NCI-H82 (cell line): ENCODE measurements at places on chromosomes 2 and 18.
A peak's percentile ranks its signal among the peaks of the same experiment; 100 is the strongest.

GRCh38 chr2:216849987-216850386, 9.9 kb downstream of the TNP1 start:
- no peak for DNase-seq

GRCh38 chr2:69918401-69918800, 3.5 kb downstream of the MXD1 start:
- DNase-seq: no peak

- DNase-seq: no peak
Observed at GRCh38 chr2:214836568-214836967, 27.1 kb upstream of the BARD1 start.

DNA sequence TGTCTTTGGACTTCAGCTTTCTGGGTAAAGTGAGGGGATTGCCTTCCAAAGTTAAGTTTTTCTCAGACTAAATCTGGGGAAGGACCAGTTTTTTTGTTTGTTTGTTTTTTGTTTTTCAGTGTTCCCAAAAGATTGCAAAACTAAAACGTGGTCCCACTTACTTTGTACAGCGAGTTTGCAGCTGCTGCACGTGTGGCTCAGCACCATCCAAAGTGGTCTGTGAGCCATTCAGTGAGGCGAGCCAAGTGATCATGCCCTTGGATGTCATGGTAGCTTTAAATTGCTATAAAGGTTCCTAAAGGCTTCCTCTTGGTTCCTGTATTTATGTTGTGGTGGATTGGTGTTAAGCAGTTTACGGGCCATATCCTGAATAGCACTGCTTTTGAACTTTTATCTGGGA, 23.0 kb downstream of the TET3 start:
- no peak for DNase-seq

DNA sequence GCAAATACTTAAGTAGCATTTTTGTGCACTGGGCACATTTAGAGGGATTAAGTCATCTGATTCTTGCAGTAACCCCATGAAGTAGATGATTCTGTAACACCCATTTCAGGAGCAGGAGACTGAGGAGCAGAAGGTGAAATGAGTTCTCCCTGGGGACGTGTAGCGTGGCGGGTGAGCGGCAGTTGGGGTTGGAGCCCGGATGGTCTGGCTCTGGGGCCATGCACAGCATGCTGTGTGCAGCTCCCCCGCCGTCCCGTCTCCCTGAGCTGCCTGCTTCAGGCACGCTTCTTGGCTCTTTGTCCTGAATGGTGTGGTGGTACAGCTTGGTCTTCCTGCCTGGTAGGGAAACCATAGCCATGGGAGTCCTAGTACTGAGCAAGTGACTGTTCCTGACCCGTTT, 32.4 kb downstream of the INPP4A start:
- peak; percentile 20 for DNase-seq

GRCh38 chr18:23189768-23190661, 54.7 kb downstream of the CABLES1 start:
- no peak for DNase-seq

DNA sequence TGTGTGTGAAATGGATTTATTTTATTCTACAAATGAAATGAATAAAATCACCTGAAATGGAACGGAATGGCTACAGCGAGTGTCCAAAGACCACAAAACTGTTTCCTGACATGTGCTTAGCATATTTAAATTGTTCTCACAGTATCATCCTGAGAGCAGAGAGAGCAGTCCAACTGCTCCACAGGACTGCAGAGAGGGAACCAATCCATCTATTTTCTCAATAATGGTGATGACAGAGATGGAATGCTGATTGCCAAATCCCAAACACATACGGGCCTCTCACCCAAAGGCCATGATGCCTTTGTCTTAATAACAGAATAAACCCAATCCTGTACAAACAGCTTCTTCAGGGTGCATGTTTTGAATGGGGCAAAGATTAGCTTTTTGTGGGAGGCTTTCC, 41.1 kb downstream of the STAT1 start:
- DNase-seq: no peak

DNA sequence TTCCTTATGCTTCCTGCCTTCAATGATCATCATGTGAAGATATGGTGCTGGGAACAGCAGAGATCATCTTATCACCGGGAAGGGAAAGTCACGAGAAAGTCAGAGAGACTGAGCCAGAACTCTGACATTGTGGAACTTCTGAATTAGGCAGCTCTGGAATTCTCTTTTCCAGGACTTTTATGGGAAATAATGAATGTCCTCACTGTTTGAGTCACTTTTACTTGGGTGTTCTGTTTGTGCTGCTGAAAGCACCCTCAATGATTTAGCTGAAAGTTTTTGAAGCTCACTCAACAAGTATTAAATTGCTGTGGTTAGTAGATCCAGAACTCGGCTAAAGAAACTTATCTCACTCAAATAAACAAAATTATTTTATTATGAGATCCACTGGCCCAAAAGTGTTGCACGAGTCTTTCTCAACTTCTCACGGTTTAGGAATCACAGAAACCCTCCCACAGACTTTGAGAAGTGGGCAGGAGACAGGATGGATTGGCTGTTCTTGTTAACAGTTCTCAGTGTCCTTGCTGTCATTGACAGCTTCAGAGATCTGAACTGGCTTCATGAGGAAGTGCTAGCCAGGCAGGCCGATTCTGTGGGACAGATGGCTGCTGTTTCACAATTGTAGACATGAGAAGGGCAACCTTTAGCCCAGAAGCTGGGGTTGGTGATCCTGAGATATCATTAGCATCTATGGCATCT, 26.4 kb upstream of the ATRAID start:
- peak; percentile 51 for DNase-seq

DNA sequence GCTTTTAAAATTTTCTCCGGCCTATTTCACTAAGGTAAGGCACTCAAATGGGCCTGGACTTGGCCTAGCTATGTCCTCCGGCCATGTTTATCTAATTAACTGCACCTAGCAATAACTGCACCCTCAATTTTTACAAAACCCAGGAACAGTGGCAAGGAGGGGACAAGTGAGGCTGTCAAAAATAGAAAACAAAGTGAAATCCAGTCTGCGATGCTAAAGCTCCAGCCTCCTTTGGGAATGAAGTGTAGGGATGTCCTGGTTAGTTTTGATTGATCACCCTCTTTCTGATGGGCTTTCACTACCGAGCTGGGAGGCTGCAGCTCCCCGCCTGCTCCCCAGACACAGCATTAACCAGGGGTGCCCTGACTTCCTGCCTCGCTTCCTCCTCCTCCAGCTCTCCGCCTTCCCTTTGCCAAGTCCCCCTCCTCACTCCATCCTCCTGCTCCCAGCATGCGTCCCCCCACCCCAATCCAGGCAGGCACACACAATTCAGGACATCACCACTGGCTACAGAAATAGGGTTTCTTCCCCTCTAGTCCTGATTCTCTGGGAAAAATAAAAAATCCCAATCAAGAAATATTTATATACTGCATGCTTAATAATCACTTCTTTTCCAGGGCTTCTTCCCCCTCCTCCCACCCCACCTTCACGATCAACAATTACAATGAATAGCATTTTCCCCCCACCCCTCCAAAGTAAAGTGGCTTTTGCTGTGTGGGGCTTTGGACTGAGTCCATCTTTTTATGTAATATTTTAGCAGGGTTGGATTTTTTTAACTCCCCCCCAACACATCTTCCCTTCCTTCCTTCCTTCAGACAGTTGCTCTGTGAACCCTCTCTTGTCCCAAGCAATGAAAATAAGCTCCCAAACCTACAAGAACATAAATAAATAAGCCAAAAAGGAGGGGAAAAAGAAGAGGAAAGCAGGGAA, 3.3 kb upstream of the POU3F3 start:
- no peak for DNase-seq

- DNase-seq: peak; percentile 95
Observed at GRCh38 chr2:214902286-214902685, 92.8 kb upstream of the BARD1 start.

- DNase-seq: no peak
Observed at GRCh38 chr2:74556159-74556558, 1.6 kb downstream of the DOK1 start.
